ENCODE measurements at places on chromosomes 6 and 20.

GRCh38 chr6:125294036-125294435 lies 7.7 kb downstream of the HDDC2 start:
- DNase-seq, result no peak

- DNase-seq, result no peak
These were observed 203.3 kb downstream of the RNGTT start for GRCh38 chr6:88760091-88760490.

DNA sequence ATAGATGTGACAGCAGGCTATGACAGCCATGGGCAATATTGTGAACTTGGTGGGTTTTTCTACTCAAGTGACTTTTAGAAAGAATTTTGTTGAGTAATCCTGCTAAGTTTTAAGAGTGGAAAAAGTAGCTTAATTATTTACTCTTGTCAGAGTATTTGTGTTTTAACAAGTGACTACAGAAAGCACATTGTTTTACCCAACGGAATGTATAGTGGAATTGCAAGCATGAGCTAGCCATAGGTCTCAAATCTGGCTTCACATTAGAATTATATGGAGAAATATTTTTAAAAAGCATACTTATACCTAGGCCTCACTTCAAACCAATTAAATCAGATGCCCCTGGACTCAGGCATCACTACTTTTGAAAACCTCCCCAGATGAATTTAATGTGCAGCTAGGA lies 35.5 kb upstream of the GOPC start:
- DNase-seq, result no peak

- DNase-seq, result no peak
These were observed 93.7 kb upstream of the PMEPA1 start for GRCh38 chr20:57803508-57804005.

GRCh38 chr6:81761197-81761596 lies 8.7 kb upstream of the TENT5A start:
- no peak for DNase-seq

DNA sequence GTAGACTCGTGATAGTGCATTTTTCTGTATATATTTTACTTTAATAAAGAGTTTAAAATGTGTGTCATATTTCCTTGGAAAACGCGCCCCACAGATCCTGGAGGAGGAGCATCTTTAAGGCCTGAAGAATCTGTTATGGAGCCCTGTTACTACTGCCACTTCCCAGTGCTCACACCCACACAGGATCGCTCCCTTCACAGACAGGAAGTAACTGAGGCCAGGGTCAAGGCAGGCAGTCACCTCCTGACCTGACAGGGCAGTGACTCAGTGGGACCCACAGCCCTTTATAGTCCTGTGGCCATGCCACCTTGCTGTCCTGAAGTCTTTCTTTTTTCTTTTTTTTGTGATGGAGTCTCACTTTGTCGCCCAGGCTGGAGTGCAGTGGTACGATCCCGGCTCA lies 9.0 kb downstream of the RRBP1 start:
- no peak for DNase-seq

DNA sequence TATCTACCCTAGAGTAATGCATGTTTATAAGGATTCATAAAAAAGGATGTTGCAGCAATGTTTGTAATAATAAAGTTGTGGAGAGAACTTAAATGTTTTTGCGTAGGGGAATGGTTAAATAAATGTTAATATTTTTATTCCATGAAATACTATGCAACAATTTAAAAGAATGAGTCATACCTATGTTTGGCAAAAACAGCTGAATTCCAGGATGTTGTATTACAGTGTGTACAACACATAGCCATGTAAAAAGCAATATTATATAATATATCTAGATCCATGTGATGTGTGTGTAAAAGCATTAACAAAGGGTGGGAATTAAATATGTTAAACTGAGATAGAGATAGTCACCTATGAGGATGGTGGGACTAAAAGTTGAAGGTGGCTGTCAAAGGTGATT lies 21.1 kb upstream of the PKIB start:
- no peak for DNase-seq

GRCh38 chr6:158640519-158640918 lies 4.0 kb downstream of the DYNLT1 start:
- DNase-seq, result no peak

DNA sequence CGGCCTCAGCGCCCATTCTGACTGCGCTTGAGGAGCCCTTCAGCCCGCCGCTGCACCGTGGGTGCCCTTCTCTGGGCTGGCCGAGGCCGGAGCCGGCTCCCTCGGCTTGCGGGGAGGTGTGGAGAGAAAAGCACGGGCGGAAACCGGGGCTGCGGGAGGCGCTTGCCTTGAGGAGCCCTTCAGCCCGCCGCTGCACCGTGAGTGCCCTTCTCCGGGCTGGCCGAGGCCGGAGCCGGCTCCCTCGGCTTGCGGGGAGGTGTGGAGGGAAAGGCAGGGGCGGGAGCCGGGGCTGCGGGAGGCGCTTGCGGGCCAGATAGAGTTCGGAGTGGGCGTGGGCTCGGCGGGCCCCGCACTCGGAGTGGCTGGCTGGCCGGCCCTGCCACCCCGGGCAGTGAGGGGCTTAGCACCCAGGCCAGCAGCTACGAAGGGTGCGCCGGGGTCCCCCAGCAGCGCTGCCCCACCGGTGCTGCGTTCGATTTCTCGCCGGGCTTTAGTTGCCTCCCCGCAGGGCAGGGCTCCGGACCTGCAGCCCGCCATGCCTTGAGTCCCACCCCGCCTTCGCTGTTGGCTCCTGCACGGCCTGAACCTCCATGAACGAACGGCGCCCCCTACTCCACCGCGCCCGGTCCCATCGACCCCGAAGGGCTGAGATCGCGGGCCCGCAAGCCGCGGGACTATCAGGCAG lies 45.7 kb upstream of the MCUR1 start:
- DNase-seq, result no peak

DNA sequence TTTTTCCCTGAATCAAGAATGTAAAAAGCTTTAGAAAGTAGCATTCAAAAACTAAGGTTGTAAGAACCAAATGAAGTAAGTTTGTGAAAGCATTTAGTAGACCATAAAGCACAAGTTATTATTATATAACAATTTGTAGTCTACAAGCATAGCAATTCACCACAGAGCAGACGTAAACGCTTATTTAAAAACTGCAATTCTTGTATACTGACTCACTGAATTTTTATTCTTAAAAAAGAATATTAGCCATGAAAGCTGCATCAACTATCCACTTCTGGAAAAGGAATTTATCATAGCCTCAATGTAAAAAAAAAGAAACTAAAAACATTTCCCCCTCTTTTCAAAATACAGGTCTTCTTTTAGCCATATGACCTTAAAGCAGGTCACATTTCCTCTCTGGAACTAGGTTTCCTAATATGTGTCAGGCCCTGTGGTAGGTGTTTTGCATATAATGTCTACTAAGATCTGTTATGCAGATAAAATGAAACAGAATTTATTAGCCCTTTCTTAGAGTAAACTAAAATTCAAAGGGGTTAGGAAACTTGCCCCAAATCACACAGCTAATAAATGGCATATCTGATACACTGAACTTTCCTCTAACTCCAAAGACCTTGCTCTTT lies 2.1 kb downstream of the MAP3K7 start:
- DNase-seq, result no peak

DNA sequence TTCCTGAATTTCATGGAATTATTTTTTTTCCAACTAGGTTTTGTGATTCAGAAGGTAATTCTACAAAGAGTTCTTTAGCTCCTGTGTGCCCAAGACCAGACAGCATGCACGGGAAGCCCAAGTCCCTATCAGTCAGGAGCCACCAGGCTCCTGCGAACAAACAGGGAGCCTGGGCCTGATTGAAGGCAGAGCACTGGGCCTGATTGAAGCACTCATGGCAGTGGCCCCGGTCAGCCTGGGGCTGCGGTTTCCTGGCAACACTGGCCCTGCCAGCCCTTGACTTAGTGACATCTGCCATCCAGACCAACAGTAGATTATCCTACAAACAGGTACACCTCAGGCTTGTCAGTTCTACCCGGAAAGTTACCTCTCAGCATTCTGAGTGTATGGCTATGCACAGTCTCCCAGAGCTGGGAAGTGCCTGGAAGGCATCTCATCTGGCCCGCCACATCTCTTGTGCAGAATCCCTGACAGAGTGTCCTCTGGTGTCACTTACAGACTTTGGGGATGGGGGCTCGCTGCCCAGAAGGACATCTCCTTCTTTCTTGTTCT lies 133.8 kb downstream of the VEGFA start:
- DNase-seq, result no peak

DNA sequence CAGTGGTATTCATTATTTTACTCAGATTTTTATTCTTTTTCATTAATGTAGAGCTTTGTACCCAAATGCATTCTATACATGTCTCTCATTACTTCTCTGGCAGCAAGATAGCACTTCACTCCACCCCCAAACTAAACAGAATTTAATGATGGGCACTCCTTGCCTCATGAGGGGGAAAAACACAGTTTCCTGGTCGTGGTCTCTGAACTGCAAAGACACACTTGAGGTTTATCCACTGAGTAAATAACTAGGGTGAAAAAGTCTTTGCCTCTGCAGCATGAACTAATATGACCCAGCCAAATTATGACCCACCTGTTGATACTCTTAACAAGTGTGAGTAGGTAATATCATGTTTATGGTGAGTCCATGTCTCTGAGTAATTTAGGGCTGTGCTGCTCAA lies 785.2 kb upstream of the FLRT3 start:
- DNase-seq, result no peak

GRCh38 chr6:35497571-35498421 lies 917 bp upstream of the TEAD3 start:
- DNase-seq, result peak; percentile 19

DNA sequence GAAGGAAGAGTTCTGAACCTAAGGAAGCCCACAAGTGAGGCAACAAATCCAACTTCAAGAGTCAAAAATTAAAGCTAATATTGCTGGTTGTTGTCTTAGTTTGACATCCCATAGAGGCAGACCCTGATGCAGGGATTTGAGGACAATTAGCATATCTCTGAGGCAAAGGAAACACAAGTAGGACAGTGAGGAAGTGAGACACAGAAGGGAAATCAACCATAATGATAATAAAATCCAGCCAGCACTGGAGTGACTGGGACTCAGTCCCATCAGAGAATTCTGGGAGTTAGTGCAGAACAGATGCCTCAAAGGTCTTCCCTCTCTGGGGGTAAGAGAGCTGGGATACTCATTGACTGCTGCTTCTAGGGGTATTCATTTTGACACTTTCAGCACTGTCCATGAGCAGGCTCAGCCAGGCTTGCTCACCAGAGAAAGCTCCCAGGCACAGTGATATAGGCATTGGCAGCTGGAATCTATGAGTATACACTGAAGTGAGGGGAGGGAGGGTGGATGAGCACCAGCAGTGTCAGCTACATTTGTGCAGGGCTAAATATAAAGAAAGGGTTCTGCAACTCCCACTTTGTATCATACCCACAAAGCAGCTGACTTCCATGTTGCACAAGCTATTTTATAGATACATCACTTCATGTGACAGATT lies 43.4 kb upstream of the SPTLC3 start:
- DNase-seq, result no peak

DNA sequence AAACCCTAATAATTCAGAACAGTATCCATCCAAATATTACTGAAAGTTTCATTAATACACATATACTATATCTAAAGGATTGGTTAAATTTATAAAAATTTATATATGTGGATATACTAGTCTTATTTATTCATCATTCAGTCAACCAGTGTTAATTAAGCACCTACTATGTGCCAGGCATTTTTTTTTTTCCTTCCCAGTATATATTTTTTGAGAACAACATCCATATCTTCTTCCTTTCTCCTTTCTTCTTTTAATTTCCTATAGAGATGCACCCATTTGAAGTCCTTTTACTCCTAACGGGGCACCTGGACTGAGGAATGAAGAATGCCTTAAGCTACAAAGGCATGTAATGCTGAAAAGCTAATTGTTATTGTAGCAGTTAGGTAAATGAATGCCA lies 72.8 kb downstream of the SESN1 start:
- no peak for DNase-seq

DNA sequence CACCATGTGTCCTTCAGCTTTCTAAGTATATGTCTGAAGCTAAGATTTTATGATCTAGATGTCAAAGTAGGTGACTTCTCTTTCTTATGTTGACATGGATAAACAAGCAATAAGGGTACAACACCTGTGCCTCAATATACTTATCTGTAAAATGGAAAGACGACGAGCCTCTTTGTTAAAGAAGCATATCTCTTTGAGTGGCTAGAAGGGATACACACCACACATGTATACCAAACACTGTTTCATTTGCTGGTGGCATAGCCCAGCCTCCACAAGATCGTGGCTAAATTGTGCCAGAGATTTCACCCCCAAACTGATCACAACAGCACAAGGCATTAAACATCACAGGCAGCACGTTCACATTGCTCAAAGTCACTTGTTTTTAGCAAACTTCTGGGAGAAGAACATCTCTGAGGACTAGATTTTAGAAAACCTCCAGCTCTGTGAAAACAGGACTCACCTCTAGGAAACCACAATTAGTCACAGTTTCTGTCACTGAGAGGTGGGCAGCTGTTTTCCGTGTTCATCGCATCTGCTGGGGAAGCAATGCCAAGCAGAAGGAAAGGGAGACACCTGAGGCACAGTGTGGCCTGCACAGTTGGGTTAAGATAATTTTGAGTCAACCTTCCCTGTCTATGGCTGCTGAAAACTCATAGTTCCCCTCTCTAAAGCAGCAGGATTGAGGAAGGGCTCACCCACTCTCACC lies 263.0 kb upstream of the PLCB4 start:
- DNase-seq, result no peak

DNA sequence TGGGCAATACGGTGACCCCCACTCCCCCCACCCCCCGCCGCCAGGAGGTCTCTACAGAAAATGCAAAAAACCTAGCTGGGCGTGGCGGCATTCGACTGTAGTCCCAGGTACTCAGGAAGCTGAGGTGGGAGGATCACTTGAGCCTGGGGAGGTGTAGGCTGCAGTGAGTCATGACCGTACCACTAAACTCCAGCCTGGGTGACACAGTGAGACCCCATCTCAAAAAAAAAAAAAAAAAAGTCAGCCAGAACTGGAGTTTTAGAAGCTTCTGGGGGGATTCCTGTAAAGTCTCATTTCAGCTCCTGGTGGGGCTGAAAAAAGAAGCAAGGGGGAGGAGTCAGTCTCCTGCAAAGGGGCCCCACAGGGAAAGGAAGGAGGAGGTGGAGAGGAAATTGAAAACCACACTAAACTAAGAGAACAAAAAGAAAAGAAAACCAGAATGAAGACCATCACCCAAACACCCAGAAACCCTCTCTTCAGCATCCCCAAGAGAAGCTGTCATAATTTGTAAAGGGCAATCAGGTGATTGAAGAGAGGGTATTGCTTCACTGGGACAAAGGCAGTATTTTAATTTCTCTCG lies 50.4 kb downstream of the NOL4L start:
- peak; percentile 91 for DNase-seq

- DNase-seq, result no peak
These were observed 2.4 kb upstream of the DBNDD2 start for GRCh38 chr20:45405571-45406259.

GRCh38 chr6:153024709-153025017 lies 22.2 kb upstream of the MTRF1L start:
- DNase-seq, result no peak

GRCh38 chr6:53643481-53643965 lies 22.0 kb downstream of the KLHL31 start:
- no peak for DNase-seq

- DNase-seq, result no peak
These were observed 16.3 kb upstream of the CST9L start for GRCh38 chr20:23584434-23585199.

Measured in CD4-positive, alpha-beta T cell treated with Interleukin-4 for 4 hours (primary cell).